Right ventricle myocardium superior (tissue), 1 donor: ENCODE measurements at places on chromosomes 16 and 17. TPM values are rescaled to one million over a fixed set of nuclear protein-coding genes. Genes with fewer than 3 reads are reported as not detected.

GRCh38 chr16:22139008-22139407 is 23.3 kb upstream of the SDR42E2 start:
- DNase-seq, result no peak

The RCVRN gene
- not detected for total RNA-seq

DNA sequence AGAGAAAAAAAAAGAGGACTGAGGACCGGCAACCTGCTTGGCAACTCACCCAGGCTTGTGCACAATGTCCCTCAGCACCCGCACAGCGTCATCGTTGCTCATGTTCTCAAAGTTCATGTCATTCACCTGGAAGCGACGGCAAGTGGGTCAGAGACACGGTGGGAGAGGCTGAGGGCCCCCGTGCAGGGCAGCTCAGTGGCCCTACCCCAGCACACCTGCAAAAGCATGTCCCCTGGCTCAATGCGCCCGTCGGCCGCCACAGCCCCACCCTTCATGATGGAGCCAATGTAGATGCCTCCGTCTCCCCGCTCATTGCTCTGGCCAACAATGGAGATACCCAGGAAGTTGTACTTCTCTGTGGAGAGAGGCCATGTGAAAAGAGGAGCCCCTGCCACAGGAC is 5.4 kb downstream of the DVL2 start:
- DNase-seq, result no peak

DNA sequence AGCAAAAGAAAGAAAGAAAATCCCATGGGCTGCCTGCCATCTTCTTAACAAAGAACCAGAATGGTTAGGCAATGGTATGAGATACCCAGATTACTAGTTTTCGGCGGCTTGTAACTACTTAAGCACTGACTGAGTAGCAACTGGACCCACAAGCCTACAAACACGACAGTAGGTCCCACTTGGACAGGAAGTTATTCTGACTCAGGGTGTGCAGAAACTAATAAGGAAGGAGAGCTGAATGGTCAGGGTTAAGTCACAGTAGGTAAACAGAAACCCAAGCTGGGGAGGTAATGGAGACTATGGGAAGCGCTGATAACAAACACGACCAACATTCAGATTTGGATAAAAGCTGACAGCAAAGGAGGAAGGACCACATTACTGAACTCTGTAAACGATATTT is 10.4 kb upstream of the HLF start:
- no peak for DNase-seq

DNA sequence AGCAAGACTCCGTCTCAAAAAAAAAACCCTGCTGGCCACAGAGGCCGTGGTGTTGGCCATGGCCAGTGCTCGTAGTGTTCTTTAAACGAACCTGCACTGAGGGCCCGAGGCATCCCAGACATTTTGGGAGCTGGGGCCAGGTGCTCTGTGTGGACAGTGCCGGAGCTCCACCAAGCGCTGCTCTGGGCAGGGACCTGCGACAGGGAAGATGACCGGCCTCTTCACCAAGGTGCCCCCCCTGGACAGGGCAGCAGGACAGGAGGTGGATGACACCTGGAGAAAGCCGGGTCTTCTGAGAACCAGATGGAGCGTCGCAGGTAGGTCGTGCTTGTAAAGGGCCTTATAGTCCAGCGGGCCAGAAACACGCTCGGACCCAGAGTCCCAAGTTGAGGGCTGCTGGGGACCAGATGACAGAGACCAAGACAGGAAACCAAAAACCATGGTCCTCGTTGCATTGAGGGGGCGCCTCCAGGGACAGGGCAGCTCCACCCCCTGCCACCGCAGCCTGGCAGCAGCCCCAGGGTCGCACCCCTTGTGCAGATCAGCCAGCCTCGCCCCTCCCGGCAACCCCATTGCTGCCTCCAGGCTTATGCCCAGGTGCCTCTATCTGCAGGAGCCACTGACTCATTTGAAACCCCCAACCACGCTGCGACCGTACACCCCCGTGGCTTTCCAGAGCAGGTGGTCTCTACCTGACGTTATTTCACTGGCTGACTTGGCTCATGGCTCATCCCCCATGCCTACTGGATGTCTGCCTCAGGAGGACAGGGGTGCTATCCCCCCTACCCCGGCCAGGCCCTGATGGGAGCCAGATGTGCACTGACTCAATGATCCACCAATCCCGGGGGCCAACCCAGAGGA is 4.2 kb upstream of the NTN3 start:
- DNase-seq, result no peak

DNA sequence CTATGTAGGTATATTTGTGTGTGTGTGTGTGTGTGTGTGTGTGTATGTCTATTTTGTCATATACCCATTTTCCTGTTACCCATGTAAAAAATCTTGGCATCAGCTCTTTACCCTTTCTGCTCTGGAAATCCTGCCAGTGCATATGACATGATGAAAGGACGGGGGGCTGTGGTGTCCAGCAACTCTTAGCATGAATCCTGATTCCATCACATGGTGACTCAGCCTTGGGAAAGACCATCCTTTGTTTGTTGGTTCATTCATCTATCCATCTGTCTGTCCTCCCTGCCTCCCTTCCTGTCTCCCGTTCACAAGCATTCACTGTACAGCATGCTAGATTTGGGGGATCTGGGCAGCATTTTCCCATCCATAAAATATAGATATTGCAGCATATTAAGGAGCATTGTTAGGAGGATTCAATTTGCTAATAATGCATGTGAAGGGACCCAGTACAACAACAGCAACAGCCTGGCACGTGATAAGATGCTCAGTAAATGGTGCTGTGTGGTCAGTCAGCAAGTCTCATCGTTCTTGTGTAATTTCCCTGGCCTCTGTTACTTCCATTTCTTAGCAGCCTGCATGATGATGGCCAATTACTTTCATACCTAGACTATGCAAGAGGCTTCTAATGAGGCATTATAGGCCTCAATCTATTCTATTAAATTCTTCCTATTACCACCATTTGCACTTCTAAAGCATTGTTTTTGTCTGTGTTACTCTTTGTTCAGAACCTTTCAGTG is 191.0 kb downstream of the PRKCA start:
- DNase-seq, result no peak

The PRSS33 gene
- not detected for total RNA-seq

The KRTAP4-9 gene
- not detected for total RNA-seq

GRCh38 chr17:30244853-30245385 is 9.4 kb upstream of the SLC6A4 start:
- no peak for DNase-seq

The KCNH4 gene
- 0.13 TPM for total RNA-seq

DNA sequence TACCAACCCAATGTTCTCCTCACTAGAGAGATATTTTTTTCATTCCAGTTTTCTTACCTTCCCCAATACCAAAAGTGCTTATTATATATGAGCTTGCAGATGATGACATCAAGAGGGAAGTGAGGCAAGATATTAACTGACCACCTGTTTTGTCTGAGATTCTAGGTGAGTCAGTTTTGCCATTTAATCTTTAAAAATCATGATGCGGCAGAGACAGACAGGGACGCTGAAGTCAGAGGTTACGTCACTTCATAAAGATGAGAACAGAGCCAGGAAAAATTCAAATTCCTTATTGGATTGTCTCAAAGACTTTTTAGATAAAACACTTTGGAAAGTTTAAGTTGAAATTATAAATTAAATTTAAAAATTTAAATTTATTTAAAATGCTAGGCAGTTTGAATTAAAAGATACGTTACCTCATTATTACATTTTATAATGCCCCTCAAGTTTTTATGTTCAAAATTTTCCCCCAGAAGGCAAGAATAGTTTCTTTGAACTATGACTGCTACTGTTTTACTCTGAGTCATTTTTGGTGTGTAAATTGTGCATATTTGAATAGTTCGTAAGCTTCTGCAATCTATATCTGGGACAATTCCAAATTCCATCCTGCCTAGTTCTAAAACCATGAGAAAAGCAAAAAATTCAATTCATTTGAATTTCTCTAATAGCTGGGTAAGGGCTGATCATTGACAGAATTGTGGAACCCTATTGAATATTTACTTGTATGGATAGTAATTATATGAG is 839.6 kb upstream of the GOT2 start:
- no peak for DNase-seq

GRCh38 chr17:50725769-50726655 is 6.6 kb downstream of the LUC7L3 start:
- DNase-seq, result no peak

GRCh38 chr16:3281222-3281820 is 2.0 kb upstream of the ZNF263 start:
- DNase-seq, result no peak

GRCh38 chr17:30520436-30520835 is 43.2 kb downstream of the GOSR1 start:
- no peak for DNase-seq

- no peak for DNase-seq
Measured at GRCh38 chr16:24279982-24280515, 23.9 kb downstream of the CACNG3 start.

GRCh38 chr16:85539629-85540291 is 73.4 kb upstream of the GSE1 start:
- no peak for DNase-seq

The NKD1 gene
- 0.16 TPM for total RNA-seq

The DHRS7C gene
- 71.6 TPM for total RNA-seq

DNA sequence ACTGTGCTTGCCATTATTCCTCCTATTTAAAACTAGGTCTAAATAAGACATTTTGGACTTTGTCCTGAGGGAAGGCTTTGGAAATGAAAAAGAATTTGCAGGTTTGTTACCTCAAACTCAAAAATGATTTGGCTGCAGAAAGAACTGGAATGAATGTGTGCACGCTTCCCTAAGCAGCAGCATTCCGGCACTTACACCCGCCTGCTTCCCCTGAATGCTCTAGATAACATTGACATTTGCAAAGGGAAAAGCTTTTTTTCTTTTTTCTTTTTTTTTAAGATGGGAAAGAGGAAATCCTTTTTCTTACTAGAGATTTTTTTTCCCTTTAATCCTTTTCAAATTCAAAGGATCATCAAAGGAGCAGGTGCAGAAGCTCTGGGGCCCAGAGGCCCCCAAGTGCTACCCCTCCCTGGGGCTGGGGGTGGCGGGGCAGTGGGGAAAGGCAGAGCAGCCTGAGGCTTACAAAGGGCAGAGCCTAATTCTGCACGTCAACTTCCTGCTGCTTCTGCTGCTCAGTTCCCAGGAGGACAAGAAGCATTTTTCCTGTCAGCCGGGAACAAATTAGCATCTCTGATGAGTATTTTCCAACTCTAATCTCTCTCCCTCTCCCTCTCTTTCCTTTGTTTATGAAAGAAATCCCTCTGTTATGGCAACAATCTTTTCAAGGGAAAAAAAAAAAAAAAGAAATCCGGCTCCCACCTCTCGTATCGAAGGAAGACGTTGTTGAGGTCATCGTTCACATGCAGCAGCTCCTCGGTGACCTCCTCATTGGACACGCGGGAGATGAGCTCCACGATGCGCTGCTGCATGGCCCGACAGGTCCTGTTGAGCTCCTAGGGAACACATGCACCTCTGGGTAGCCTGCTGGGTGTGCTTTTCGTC is 32.1 kb upstream of the SREBF1 start:
- no peak for DNase-seq

DNA sequence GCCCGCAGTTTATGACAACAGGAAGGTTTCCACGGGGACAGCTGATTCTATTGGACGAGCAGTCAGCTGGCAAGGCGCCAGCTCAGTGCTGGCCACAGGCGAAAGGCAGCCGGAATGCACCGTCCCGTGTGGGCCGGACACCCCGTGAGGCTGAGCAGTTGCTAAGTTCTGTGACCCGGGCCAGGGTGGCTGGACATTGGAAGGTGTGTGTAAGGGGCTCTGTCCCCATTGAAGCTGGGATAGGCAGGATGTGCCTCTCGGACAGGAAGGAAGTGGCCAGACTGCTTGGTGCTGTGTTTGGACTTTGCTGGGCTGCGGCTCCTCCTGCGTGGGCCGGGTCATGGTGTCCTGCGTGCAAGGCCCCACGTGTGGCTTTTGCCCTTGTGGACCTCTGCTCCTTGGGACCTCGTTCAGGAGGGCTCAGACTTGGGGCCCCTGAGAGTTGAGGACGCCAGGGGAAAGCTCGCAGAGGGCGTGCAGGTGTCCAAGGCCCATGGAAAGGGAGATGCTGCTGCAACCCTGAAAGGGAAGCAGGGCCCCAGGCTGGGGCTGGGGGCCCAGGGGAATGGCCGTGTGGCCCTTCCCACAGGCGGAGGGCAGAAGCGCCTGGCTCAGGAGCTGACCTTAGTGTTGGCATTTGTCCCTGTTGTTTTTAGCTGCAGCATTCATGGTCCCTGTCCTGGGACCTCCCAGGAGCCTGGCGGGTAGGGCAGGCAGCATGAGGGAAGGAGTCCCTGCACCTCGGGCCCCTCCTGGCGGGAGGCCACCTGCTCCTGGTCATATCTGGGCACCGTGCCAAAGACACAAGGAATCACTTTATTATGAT is 10.0 kb downstream of the BAIAP2 start:
- DNase-seq, result peak; percentile 96

DNA sequence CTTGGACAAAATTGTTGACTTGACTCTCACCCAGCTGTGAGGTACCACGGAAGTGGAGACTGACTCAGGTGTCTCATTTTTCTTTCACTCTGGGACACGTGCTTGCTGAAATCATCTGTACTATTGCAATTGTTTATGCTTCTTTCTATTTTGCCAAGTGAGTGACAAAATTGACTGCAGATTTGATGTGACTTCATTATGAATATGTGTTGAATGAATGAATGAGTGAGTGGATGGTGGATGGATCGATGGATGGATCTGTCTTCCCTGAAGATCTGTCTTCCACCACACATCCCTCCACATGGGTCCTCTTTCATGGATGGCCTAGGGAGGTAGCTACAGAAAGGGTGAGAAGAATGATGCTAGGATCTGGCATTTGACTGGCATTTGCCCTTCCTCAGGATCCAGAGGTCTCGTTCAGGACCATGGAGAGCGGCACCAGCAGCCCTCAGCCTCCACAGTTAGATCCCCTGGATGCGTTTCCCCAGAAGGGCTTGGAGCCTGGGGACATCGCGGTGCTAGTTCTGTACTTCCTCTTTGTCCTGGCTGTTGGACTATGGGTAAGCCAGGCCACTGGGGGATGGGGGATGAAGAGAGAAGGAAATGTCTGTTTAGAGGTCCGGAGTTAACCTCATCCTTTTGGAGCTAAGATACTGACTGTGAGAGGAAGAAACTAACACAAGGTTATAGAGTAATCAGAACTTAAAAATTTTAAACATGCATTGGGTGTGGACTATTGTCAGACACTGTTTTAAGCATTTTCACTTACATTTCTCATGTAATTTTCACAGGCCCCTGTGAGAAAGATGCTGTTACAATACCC is 12.7 kb downstream of the SLC5A11 start:
- peak; percentile 59 for DNase-seq

GRCh38 chr16:3909791-3910583 is 29.5 kb upstream of the CREBBP start:
- DNase-seq, result no peak

GRCh38 chr17:17462048-17462824 is 14.6 kb upstream of the MED9 start:
- no peak for DNase-seq

DNA sequence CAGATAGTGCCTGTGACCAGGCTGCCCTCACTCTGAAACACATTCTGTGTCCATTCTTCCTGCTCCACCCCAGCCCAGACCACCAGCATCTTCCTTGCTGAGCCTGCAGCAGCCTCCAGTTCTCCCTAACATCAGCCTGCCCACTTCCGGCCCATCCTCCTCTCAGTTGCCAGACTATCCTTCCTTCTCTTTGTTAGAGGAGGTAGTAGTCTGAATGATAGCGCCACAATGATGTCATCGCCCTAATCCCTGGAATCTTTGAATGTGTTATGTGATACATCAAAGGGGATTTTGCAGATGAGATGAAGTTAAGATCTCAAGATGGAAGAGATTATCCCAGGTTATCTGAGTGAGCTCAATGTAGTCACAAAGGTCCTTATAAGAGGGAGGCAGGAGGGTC is 3.2 kb upstream of the ZDHHC1 start:
- DNase-seq, result no peak
